ENCODE measurements at places on chromosomes 16 and 17.

DNA sequence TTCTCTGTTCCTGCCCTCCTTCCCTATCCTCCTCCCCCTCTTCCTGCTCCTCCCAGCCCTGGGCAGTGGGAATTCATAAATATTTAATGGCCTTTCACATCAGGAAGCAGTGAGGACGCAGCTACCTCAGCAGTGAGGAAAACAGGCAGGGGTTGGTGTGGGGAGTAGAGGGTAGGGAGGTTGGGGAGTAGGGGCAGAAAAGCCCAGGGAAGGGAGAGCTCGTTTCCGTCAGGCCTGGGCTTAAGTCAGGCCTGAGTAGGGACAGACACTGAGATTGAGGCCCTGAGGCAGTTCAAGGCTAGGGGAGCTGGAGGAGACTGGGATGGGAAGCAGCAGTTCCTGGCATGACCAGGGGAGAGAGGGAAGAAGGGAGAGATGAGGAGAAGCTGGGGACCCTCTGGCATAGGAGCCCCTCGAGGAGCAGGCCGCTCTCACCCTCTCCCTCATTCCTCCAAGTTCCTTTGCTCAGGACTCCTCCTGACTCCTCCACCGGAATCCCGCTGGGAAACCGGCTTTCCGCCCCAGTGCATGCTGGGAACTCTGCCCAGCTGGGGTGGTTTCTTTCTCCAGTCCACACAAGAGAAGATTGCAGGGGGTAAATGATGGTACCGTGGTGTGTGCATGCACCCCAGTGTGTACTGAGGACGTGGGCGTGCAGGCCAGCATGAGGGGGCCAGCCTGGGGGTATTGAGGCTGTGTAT lies 6.2 kb downstream of the SAMD14 start:
- DNase-seq = peak; percentile 81

GRCh38 chr16:27368358-27368722 lies 33.6 kb upstream of the IL21R start:
- DNase-seq = no peak

DNA sequence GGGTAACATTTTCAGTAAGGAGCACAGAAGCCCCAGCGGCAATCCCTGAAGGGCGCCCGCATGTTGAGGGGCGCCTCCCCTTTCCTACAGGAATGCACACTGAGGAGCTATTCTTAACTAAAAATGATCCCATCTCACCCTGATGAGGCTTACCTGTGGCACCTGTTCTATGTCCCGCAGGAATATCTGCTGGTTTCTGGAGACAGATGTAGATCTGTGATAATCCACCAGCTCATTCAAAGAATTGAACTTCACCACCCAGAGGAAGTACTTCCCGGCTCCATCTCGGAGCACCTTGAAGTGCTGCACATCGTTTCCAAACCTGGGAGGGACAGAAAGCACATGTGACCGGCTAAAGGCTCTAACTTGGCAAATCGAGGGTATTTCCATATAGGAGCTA lies 32.3 kb upstream of the SLC25A19 start:
- no peak for DNase-seq

DNA sequence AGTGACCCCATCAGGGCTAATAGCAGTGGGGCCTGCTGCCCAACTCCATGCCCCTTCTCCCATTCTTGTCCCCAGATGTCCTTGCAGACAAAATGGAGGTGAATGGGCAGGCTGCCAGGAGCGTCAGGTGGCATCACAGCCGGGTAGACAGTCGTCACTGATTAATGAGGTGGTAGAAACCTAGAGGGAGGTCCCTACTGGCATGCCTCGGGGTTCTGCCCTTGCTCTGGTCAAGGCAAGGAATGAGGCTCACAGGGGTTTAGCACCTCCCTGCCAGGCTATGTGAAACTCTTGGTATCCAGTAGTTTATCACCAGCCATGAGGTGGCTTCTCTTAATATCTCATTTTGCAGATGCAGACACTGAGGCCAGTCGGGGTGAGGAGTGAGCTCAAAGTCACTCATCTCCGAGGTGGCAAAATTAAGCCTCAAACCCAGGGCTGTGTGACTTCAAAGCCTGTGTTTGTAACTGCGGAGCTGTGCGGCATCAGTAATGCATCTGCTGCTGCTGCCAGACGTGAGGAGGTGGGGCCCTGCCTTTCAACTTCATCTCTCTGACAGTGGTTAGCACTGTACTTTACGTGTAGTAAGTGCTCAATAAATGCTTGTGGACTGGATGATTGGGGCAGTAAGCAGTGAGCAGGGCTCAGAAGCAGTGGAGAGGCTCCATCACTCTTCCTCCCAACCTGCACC lies 21.3 kb downstream of the RAI1 start:
- DNase-seq = no peak

DNA sequence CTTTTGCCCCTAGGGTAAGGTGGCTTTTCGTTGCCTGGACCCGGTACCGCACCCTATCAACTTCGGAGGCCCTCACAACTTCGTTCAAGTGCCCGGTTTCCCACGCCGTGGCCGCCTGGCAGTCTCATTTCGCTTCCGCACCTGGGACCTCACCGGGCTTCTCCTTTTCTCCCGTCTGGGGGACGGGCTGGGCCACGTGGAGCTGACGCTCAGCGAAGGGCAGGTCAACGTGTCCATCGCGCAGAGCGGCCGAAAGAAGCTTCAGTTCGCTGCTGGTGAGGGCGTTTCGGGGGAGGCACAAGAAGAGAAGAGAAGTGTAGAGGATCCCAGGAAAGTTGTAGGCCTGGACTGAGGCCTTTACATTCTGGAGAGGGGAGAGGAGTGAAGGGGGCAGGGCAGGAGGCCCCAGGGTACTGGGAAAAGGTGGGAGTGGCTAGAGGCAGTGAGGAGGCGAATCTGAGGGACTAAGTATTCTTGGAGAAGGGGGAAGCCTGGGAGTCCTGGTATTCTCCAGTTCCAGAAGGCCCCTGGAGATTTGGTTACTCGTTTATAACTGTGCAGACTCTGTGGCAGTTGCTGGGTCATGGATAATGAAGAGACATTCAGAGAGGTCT lies 5.5 kb downstream of the CNTNAP1 start:
- no peak for DNase-seq

DNA sequence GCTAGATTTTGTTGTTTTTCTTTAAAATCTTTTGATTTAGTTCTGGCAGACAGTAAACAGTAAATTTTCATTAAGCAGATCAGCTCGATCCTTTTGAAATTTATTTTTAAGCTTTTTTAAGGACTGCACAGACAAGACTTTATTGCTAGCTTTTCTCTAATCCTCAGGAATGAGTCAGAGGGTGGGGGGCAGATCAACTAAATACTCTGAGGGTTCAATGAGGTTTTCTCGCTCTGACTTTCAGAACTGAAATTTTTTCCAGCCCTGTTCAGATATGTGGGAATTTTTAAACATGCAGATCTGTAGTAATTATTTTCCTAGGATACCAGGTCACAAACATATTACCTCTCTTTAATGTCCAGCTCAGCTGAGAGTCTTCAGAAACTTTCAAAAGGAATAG lies 977.2 kb downstream of the CDH11 start:
- DNase-seq = no peak

- DNase-seq = no peak
These were observed 255.0 kb downstream of the CBLN1 start for GRCh38 chr16:49026566-49027181.

DNA sequence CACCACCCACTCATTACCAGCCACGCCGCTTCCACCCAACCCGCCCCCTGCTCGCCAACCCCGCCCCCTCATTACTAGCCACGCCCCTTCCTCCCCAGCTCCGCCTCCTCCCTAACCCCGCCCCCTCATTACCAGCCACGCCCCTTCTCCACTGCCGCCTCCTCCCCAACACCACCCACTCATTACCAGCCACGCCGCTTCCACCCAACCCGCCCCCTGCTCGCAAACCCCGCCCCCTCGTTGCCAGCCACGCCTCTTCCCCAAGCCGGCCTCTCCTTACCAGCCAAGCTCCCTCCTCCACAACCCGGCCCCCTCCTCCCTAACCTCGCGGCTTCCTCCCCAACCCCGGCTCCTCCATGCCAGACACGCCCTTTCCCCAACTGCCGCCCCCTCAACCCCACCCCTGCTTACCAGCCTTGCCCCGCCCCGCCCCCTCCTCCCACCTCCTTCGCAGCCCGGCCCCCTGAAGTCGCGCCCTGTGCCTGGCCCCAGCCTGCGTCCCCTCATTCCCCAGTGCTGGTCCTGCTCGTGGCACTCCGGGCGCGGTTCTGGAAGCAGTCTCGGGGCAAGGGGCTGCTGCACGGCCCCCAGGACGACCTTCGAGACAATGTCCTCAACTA lies 7.3 kb downstream of the SLC22A31 start:
- DNase-seq = peak; percentile 26

GRCh38 chr17:39484178-39484577 lies 22.9 kb downstream of the CDK12 start:
- no peak for DNase-seq

GRCh38 chr16:23924128-23924527 lies 88.3 kb downstream of the PRKCB start:
- DNase-seq = no peak

DNA sequence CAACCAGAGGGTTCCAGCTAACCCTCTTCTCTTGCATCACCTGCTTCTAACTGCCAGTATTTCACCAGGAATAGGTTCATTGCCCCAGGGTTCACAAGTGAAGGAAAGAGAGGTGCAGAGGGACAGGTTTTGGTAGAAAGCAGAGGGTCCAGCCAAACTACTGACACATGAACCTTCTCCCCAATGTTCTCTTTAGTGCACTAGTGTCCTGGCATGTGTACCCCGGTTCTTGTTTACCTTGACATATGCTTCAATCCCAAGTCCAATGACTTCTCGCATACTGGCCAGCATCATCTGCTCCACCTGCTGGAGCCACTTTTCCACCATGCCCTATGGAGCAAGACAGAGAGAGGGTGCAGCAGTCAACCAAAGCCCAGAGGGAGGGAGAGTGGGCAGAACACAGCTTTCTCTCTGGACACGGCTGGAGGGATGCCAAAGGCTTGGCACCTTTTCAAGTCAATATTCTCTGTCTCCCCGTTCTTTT lies 90.6 kb downstream of the DNAH3 start:
- DNase-seq = no peak

DNA sequence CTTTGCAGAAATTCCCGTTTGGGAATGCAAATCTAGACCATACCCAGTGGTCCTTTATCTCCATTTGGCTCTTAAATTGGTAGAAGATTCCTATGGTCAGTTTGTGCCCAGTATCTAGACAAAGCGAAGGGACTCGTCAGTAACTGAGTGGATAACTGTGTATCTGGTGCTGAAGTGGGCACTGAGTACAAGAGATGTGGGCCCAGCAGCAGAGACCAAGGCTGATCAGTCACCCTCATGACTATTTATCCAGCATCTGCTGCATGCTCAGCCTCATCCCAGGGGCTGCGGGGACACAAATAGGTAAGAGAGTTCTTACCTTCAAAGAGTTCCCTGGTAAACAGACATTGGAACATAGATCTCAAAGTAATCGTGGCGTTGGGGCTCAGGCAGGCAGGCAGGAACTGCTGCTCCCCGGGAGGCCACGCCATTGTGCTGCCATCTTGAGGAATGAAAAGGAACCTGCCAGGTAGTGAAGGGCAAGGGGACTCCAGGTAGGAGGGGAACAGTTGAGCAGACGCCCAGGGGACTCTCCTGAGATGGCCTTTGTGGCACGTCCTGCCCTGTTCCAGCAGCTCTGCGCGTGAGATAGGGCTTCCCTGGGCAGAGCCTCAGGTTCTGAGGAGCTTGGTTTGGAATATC lies 10.3 kb downstream of the NT5M start:
- no peak for DNase-seq

- peak; percentile 23 for DNase-seq
These were observed 26.6 kb downstream of the IQCK start for GRCh38 chr16:19744670-19745069.

- DNase-seq = no peak
These were observed 45.2 kb downstream of the MFSD11 start for GRCh38 chr17:76783146-76783545.

- DNase-seq = no peak
These were observed 801 bp downstream of the CHAD start for GRCh38 chr17:50467855-50468303.

- DNase-seq = no peak
These were observed 9.3 kb downstream of the MMP2 start for GRCh38 chr16:55488306-55488705.

DNA sequence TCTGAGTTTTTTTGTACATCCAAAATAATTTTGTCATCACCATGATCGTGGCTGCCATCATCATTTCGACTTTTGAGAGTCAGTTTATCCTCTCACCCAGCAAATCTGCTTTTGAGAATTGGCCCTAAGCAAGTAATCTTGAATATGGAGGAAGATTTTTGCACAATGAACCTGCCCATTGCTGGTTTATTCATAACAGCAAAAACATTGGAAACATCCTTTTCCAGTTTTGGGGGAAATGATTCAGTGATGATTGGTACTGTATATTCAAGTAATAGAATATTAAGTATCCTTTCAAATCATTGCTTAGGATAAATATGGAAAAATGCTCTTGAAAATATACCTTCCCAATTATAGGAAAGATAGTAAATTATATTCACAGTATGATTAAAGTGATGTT lies 53.1 kb downstream of the PRKCA start:
- DNase-seq = no peak

DNA sequence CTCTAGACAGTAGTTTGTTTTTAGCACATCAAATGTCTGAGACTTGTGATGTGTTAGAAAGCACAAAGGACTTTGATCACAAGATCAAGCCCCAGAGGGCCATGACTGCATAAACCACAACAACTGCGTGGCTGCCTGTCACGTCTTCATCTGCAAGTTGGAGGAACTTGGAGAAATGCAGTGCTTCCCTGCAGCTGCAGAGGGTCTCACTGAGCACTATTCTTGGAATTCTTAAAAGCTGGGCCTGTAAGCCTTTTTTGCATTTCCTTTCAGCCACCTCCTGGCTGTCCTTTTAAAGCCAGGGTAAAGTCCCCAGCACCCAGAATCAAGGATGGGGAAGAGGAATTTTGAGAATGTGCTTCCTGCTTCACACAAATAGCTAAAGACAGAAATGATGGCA lies 431.3 kb downstream of the MAF start:
- DNase-seq = no peak

DNA sequence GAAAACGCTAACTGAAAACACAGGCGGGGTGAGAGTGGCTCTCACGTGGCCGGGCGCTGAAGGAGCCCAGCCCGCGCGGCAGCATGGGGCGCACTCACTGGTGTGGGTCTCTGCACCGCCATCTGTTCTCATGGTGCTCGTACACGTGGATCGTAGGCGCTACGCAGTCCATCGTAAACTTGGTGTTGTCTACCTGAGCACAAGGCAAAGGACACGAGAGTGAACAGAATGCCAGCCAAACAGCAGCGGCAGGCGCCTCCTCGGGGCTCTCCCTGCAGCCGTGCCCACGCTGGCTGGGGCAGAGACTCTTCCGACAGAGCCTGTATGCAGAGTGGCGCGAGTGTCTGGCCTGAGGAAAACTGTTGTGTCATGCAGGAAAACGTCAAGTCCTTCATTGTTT lies 19.1 kb downstream of the EMC8 start:
- no peak for DNase-seq

- no peak for DNase-seq
These were observed 15.6 kb downstream of the CNTROB start for GRCh38 chr17:7947651-7948050.

DNA sequence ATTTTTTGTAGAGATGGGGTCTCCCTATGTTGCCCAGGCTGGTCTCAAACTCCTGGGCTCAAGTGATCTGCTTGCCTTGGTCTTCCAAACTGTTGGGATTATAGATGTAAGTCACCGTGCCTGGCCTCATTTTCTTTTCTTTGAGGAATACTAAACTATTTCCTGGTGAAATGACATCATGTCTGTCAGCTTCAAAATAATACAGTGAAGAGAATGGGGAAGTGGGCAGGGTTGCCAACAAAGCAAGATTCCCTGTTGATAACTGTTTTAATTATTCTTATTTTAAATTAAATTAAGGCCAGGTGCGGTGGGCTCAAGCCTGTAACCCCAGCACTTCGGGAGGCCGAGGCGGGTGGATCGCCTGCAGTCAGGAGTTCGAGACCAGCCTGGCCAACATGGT lies 21.1 kb downstream of the PIPOX start:
- no peak for DNase-seq

All from DMS153 (cell line).